Activated CD4-positive, alpha-beta T cell treated with anti-CD3 and anti-CD28 coated beads for 24 hours (primary cell): ENCODE measurements at places on chromosomes 1 and 21.

GRCh38 chr1:226711976-226712741, 26.9 kb downstream of the ITPKB start:
- DNase-seq: no peak

- no peak for DNase-seq
These were observed 38.4 kb upstream of the FOXO6 start for GRCh38 chr1:41322835-41323234.

DNA sequence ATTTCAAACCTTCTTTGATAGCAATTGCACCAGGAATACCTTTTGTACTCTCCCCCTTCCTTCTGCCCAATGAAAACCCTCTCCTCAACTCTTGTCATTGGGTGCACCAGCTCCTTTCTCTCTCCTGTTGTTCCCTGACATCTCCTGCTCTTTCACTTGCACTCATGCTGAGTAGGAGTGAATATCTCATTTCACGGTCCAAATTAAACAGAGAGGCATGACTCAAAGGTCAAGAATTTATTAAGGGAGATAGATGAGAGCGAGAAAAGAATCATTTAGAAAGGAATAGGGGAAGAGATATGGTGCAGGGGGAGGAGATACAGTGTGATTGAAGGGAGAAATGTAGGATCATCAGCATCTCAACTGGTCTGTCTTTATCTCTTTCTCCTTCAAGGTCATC, 22.1 kb downstream of the AIM2 start:
- no peak for DNase-seq

- no peak for DNase-seq
These were observed 2.6 kb downstream of the HECTD3 start for GRCh38 chr1:45008516-45008915.

- no peak for DNase-seq
These were observed 254.2 kb upstream of the RRP15 start for GRCh38 chr1:218030846-218031245.

DNA sequence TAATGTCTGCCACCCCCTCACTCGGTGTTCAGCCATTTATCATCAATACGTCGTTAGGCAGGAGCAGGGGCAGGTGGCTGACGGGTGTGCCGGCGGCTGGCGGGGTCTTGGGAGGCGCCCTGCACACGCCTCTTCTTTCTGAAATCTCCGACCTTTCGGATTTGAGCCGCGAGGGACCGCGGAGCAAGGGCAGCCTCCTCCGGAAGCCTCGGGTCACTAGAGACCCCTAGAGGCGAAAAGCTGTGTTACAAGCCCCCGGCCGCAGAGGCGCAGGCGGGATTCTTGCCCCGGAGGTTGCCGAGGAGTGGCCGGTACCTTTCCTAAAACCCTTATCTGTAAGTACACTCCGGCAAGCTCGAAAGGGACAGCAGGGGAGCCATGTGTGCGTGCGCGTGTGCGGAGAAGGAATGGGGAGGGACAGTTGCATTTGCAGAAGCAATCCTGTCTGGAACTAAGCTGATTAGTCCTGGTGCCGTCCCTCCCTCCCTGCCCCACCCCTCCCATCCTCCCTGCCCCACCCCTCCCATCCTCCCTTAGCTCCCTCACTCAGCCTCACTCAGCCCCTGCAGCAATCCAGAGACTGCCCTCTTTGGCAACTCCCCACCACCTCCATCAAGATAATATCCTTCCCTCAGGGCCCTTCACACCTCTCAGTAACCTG, 11.0 kb downstream of the BRINP2 start:
- peak; percentile 34 for DNase-seq

- no peak for DNase-seq
These were observed 12.2 kb downstream of the SCNN1D start for GRCh38 chr1:1292442-1292779.

GRCh38 chr21:45596704-45597318, 46.7 kb upstream of the PCBP3 start:
- DNase-seq: peak; percentile 81

DNA sequence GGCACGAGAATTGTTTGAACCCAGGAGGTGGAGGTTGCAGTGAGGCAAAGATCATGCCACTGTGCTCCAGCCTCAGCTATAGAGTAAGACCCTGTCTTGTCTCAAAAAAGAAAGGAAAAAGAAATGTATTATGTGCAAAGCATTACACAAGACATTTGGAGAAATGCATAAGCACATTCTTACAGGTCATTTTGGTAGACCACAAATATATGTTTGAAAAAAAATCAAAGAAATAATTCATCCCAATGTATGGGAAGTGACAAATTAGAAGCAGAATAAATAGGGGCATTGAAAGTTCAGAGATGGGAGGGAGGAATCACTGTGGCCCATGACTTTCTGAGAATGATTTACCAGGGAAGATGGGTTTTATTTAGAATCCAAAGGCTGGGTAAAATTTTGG, 283.5 kb upstream of the ADAMTS5 start:
- no peak for DNase-seq

DNA sequence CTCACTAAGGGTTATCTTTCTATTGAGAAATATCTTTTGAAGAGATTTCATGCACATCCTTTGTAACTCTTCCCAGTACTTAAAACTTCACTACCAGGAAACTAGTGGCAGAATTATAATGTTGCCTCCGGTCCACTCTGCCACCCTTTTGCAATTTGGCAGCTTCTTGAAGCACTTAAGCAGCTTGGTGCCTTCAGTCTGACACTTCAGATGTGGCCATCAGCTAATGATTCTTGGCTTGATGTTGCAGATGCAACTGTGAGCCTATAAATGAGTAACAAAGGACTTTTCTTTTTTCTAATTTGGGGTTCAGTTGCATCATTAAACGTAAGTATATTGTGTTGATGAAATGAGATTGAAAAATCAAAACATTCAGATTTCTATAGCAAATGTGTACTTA, 187.5 kb upstream of the C21orf91 start:
- DNase-seq: no peak

DNA sequence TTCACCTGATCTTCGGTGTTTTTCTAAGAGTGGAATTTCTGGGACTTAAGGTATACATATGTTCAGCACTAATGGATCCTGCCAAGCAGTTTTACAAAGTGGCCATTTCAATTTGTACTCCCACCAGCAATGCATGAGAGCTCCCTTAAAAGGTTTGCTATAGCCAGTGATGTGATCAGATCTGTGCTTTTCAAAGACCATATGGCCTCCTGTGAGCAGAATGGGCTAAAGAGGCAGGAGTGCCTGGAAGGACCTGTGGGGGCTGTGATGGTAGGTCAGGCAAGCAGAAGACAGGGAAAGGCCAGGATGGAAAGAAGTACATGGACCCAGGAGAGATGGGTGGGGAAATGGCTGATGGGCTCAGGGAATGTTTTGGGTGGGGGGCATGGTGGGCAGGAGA, 252.7 kb downstream of the DISC1 start:
- DNase-seq: no peak

DNA sequence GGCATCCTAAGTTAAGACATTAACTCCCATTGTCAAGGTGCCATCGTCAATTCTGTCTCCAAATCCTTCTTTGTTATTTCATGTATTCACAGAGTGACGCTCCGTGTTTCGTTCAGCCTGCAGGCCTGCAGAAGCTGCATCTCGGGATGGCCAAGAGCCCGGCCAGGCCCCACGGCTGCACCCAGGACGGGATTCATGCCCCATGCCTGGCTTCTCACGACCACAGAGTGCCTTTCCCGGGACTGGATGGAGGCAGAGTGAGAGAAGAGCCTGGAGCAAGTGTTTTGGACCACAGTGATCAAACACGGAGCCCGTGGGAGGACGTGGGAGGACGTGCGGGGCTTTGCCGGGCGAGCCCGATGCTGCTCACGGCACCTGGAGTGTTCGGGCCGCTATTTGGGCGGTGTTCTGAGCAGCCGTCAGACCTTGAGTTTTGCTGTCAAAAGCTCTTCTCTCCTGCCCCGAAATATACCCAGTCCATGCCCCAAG, 56.8 kb downstream of the COL6A1 start:
- DNase-seq: no peak

GRCh38 chr1:31120783-31121180, 55.3 kb upstream of the PUM1 start:
- no peak for DNase-seq

DNA sequence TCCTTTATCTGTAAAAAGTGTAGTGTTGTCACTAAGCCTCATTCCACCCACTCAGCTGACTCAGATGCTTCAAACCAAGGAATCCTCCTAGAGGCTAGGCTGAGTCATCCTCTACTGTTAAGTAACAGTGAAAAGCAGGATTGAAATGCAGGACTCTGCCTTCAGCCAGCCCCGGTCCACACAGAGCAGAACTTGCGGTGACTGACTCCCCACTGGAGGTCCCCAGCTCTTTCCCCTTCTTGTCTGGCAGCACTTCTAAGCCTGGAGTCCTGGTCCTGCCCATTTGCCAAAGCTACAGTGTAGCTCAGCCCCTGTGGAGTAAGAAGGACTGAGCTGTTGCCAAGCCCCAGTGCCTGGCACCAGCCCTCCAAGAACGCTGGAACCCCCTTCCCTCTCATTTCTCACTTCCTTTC, 1.7 kb downstream of the RAB7B start:
- no peak for DNase-seq

DNA sequence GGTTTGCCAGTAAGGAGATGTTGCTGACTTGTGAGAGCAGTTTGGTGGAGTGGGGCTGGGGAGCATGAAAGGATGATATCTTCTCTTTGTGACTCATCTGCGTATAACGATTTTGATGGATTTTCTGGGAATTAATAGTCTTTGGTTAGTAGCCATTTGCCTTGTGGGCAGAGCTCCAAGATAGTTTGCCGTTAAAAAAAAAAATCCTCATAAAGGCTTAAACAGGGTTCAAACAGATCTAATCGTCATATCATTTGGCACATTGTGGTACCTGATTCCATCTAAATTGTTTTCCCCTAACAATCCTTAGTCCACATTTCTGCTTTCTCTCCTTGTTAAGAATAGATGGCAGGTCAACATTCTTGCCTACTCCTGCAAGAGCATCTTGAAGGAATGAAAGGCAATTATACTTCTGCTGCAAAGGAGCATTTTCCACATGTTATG, 168.0 kb downstream of the PPP1R12B start:
- no peak for DNase-seq

DNA sequence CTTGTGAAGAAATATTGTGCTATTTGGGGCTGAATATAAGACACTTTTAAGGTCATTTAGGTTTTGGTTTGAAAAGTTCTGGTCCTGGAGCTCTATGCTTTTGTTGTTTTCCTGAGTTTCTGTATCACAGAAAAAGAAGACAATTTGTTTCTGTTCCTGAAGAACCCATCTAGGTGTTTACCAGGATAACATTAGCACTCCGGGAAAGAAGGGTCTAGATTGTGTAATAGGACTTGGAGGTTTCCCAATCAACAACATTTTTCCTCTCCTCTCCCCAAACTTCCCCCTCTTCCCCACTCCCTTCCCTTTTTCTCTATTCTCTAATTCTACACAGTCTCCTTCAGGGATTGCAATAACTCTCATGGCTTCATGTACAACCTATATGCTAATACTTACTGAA, 78.7 kb downstream of the PTPRC start:
- no peak for DNase-seq

DNA sequence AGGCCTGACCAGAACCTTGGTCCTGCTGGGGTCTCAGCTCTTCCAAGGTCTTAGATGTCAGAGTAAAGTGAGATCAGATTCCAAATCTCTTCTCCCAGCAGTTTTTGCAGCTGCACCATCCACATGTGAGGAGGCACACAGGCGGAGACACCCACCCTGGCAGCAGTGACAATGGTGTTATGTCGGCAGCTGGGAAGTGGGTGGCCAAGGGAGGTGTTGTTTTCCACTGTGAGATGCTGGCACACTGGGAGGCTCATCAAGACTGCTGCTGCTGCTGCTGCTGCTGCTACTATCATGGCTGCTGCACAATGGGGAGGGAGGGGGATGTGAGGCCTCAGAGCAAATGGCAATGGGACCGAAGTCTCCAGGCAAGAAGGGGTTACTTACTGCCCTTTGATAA, 23.6 kb downstream of the CAMK2N1 start:
- no peak for DNase-seq

- DNase-seq: no peak
These were observed 39.7 kb upstream of the EXO1 start for GRCh38 chr1:241808265-241808664.

- no peak for DNase-seq
These were observed 2.2 kb upstream of the GJB4 start for GRCh38 chr1:34757386-34757785.

- DNase-seq: no peak
These were observed 107.9 kb upstream of the SERTAD4 start for GRCh38 chr1:210124736-210125135.

DNA sequence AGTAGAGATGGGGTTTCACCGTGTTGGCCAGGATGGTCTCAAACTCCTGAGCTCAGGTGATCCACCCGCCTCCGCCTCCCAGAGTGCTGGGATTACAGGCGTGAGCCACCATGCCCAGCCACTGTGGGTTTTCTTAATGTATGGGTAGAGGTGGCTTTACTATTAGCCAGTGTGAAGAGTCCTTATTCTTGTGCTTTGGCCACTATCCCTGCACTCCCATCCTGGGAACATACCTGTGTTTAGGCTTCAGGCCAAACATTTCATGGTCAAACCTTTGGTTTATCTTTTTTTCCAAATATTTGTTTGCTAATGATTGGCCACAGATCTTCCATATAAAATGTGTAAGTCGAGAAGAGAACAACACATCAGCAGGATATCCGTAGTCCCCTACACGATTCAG, 16.5 kb downstream of the FMO5 start:
- DNase-seq: no peak

DNA sequence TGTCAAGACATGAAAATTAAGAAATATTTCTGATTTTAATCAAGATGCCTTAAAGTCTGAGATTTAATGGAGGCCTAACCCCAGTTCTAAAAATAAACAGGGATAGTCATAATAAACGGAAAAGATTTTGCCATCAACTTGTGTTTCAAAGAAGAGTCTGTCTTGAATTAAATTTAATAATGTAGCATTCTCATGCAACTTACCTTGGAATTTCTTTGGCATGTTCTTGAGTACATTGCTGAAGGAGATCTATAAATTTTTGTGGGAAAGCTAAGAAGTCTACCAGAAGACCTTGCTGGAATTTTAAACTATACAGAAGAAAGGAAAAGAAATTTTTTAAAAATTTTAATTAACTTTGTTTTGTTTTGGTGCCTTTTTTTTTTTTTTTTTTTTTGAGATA, 10.6 kb downstream of the SASS6 start:
- no peak for DNase-seq

DNA sequence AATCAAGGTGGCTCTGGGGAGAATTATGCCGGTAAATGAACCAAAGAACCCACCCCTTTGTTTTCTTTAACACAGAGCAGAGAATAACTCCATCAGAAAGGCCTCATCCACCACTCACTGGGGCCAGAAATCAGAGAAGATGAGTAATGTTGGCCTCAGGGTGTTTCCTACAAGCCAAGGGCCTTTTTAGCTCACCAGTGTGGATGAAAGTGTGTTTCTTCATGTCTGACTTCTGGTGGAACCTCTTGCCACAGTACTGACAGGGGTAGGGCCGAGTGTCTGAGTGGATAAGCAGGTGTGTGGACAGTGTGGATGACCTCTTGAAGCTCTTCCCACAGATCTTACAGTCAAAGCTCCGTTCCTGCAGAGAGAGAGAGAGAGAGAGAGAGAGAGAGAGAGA, 8.3 kb downstream of the GFI1 start:
- DNase-seq: no peak

GRCh38 chr1:86530211-86530845, 16.6 kb upstream of the CLCA4 start:
- DNase-seq: no peak
